Bronchial epithelial cell (primary cell): ENCODE measurements at places on chromosomes 16 and 17.

DNA sequence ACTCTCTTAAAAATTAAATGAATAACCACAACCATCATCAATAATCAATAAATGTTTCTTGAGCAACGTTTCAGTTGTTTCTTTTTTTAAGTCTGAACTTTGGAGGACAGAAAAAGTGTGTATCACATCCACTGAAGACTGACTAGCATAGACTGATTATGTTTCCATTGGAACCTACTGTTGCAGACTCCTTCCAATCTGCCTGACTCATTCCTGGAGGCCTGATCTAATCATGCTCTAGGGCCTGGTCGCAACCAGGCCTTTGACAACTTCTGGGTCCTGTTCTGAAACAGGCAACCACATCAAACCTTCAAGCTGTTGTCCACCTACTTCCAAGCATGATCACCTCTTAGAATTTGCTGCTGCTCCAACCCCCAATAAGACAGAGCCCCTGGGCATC is 109.2 kb upstream of the NUDT7 start:
- no peak for DNase-seq

DNA sequence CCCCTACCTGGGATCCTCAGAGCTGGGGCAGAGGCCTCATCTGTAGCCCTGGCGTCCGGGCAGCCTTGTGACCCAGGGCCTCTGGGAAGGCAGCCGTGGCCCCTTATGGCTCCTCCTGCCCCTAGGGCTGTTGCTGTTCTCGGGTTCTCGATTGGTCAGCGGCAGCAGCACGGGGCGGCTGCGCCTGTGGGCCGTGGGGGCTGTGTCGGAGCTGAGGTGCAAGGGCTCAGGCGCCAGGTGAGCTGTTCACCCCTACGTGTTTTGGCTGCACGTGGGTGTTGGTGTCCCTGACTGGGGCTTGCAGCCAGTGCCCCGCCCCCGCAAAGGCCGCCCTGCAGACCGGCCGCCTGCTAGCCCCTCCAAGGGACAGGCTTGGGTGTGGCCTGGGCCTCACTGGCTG is 5.8 kb upstream of the RHOT2 start:
- no peak for DNase-seq

DNA sequence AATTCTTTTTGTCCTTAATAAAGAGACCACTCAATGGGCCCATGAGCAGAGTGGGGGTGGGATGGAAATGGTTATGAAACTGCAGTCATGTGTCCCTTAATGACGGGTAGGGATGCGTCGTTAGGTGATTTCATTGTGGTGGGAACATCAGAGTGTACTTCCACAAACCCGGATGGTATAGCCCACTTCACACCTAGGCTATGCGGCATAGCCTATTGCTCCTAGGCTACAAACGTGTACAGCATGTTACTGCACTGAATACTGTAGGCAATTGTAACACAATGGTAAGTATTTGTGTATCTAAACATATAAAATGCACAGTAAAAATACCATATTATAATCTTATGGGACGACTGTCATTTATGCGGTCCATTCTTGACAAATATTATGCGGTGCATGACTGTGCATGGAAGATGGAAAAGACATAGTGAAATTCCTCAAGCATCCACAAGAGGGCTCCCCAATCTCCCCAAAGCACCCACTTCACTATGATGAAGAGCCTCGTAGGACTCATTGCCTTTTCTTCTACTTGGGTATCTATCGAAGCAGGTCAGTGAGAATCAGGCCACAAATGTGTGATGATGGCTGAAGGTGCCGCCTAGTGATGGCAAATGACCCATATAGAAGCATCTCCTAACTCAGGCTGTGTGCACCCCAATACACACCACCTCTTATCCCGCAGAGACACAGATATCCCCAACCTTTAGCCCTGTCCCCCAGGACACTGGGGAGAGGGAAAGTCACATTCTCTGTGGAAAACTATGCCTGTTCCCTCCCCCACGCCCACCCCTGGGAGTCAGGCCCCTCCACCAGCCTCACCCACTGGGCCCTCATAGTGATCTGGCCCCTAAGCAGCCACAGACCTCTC is 43.5 kb downstream of the TBX21 start:
- DNase-seq = peak; percentile 47

GRCh38 chr17:77385750-77386501 is 245.2 kb downstream of the SEC14L1 start:
- DNase-seq = no peak

GRCh38 chr17:37770631-37771518 is 26.0 kb upstream of the HNF1B start:
- peak; percentile 59 for DNase-seq

- DNase-seq = no peak
Measured at GRCh38 chr16:71771571-71771970, 37.1 kb downstream of the AP1G1 start.

DNA sequence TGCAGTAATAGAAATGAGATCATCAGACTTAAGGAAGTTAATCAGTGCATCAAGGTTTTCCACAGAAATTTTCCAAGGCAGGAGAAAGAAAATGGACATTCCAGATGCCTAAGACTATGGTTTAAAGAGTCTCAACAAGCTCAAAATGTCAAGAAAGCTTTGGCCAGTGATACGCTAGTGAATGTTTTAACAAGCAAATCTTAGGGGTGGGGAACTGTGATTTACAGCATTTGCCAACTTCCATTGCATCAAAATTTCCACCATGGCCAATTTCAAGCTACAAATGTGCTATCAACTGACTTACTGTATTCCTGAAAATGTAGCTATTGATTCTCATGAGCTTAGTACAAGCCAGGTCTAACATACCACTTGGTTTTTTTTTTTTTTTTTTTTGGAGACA is 82.4 kb upstream of the CLEC3A start:
- no peak for DNase-seq

- DNase-seq = no peak
Measured at GRCh38 chr17:64788286-64789060, 126.4 kb upstream of the SMURF2 start.

DNA sequence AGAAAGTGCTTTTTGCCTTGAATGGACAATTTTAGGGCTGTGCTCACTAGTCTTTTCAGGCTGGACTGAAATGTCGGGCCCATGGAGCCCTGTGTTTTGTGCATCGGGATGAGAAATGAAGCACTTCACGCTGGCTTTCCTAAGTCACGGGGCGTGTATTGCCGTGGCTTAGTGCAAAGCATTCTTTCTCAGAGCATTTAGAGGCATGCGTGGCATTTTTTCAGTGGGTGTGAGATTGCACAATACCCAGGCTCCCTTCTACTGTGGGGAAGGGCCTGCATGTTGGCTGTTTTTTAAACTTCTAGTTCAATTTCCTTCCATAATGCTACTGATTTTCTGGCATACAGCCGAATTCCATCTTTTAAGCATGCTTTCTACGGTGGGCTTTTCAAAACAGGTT is 12.6 kb upstream of the POLR3E start:
- DNase-seq = no peak

- no peak for DNase-seq
Measured at GRCh38 chr16:27965801-27966200, 97.7 kb downstream of the GSG1L start.

GRCh38 chr17:16472539-16472938 is 19.5 kb downstream of the LRRC75A start:
- DNase-seq = no peak

DNA sequence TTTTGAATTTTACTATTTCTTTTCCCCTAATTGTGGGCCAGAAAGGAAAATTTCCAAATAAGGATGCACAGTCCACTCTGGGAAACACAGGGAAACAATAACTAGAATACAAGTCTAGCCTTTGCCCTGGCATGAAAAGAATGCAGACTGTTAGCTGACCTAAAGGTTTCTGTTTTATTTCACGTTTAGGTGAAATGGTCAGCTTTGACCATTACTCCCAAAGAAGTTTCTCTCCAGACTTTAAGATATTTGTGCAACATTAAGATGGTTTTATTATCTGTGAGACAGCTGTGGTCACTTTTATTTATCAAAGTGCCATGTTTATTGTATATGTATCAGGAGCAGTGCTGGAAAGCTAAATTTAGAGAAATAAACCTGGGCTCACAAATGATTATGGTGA is 163.9 kb downstream of the SPECC1 start:
- DNase-seq = no peak

- DNase-seq = no peak
Measured at GRCh38 chr17:80924807-80925610, 66.6 kb upstream of the CHMP6 start.

DNA sequence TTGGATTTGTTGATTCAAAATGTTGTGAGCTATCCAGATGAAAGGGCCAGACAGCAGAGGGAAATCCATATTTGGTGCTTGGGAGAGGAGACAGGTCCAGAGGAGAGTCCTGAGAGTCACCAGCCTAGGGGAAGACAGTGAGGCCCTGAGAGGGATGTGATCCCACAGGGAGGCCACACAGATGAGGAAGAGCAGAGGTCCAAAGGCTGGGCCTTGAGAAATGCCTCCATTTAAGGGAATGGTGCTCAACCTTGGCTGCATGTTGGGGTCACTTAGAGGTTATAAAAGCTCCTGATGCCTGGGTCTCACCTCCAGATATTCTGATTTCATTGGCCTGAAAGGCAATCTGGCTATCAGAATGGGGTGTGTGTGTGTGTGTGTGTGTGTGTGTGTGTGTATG is 194.9 kb downstream of the UTP18 start:
- no peak for DNase-seq

- DNase-seq = no peak
Measured at GRCh38 chr16:285146-286055, 2.4 kb downstream of the PDIA2 start.

DNA sequence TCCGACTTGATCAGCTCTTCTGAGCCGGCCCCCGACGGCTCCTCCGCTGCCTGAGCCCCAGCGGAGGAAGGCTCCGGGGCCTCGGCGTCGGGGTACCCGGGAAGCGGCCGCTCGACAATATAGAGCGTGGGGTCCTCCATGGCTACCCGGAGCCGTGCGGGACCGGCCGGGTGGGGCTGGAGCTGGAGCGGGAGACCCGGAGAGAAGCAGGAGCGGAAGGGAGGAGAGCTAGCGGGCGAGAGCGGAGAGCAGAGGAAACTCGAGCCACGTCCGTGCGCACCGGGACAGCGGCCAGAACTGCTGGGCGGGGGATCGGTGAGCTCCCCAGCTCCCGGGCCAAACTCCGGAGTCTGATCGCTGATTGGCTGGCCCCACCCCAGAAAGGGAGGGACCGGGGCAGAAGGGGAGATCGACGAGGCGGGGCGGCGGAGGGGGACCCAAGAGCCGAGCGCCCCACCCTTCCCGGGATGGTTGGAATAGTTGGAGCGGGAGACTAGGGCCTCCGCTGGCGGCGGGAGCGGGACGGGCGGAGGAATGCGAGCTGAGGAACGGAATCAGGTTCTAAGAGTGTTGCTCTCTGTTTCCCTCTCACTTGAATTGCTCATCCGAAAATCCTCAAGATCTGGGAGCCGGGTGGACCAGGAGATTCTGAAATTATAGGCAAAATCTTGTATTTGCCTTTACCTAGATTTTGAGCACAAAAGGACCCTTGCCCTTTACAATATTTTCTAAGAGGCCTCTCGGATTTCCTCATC is at the start of gene CAVIN1:
Gene CAVIN1 (minus strand): TSS at position 299 of the 755 bp plus-strand sequence. CDS start 159 bp downstream, at position 140.
- DNase-seq = peak; percentile 87

GRCh38 chr17:77228241-77228752 is 87.5 kb downstream of the SEC14L1 start:
- DNase-seq = no peak

DNA sequence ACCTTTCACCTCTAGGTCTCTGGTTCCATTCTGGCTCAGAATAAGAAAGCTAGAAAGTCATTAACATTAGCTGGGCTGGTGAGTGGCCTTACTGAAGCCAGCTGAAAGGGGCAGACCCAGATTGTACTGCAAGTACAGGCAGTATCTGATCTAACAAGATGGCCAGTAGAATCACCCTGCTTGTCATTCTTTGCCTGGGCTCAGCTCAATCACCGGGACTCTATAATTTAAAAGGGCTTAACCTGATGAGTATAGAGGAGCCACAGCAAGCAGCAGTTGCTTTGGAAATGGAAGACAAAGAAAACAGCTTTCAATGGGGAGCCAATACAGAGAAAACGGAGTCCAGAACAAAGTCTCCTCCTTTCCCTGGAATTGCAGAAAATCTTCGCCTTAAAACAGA is 13.6 kb downstream of the CDH8 start:
- no peak for DNase-seq

- no peak for DNase-seq
Measured at GRCh38 chr16:67644038-67644437, 906 bp upstream of the CARMIL2 start.

DNA sequence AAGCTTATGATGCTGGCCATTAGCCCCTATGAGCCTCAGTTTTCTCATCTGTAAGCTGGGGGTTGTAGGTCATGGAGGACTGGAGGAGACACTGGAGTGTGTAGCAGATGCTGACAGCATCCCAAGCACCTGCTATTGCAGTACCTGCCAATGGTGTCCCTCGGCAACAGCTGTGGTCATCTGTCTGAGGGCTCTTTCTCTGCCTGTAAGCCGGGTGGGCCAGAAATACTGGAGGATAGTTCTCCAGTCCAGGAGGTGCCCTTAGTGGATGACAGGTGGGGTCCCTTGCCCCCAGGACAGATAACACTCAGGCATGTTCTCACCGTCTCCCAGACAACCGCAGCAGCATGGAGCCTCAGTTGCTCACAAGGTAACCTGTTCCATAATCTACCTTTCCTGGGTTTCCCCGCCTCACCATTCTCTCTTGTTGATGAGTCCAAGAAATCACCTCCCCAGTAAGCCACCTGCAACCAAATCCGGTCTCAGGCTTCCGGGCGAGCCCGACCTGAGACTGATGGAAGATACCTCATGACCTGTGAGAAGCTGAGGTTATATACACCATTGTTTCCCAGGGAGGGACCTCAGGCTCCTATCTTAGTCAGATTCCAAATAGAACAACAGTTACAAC is 23.8 kb downstream of the NLRP1 start:
- DNase-seq = no peak

DNA sequence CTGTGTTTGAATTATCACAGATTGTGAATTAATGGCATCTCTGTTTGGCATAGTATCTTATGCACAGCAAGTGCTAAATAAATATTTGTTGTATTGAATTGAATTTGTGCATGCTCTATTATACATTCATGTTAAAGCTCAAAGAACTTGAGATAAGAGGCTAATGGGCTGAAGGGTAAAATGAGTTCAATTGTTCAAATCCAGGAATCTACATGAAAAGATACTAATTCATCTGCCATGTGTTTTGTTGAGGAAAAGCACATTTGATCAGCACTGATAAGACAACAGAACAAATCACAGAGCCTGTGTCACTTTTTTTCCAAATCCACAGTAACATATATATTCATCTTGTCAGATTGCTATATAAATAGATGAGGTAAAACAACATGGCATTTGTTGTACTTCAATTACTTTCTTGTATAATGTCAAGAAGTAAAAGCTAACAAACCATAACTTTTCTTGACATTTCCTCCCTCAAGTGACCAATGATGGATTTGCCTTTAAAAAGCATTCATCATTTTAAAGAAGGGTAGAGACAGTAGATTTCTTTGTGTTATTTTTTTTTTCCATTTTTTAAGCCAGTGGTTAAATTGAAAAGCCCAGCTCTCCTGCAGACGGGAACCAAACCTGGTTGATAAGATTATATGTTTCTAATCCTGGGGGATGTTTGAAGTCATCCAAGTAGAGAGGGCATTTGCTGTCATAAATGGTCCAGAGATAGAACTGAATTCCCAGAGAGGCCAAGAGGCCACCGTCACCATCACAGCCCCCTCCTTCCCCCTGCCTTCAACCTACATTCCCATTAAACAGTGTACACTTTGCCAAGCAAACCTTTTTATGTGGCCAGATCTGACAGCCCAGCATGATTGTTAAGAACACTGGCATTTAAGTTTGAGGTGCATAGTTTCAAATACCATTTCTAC is 123.0 kb downstream of the CHD9NB start:
- no peak for DNase-seq

GRCh38 chr17:82212331-82213250 is at the start of gene CCDC57:
TSS of gene CCDC57 (minus strand) at chr17:82212842. CDS start at chr17:82201944, 10,898 bp downstream.
- DNase-seq = peak; percentile 20

- no peak for DNase-seq
Measured at GRCh38 chr16:23848958-23849357, 13.2 kb downstream of the PRKCB start.

GRCh38 chr16:87229230-87230188 is 87.7 kb downstream of the C16orf95 start:
- no peak for DNase-seq
